Large intestine (tissue), 12 donors: ENCODE measurements at places on chromosomes 5 and 9.

DNA sequence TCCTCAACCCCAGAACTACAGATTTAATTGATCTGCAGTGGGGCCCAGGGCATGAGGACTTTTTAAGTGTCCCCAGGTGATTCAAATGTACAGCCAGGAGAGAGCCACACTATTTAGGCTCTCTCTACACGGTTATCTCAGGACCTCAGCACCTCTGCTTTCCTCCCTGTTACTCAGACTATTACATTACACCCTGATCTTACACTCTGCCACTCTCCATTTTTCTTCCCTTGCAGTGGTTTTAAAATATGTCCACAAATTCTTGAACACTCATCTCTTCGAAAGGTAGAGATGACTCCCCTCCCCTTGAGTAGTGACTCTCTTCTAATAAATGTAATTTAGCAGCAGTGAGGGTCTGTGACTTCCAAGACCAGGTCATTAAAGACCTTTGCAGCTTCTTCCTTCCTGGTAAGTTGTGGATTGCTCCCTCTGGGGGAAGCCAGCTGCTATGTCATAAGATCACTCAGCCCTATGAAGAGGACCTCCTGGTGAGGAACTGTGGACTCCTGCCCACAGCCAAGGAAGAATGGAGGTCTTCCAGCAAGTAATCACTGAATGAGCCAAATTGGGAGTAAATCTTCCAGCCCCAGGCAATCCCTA, 87.5 kb upstream of the SSBP2 start:
- peak; percentile 32 for DNase-seq

DNA sequence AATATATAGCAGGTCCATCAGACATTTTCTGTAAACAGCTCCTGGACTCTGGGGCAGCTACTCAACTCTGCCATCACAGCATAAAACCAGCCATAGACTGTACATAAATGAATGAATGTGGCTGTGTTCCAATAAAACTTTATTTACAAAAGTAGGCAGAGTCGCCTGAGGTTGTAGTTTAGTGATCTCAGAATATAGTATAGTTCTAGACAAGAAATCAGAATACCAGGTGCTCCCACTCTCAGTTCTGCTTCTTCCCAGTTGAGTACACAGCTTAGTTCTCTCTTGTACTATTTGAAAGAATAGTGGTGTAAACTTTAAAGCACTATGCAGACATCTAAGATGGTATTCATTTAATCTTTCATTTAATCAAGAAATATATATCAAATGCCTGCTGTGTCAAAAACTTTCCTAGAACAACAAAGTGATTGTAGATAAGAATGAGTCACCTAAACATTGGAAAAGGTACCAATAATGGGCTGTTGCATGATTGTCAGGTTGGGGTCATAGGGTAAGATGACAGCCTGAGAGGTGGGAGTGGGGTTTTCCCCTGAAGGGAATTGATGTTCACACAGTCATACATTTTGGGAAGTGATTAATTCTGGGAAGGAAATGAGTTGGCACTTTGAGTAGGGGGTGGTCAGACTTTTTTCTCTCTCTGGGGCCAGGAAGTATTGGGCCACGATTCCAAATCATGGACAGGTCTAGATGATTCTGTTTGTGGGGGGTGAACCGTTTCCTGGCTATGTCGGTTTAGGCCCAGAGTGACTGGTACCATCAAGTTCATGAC, 37.0 kb downstream of the TNFSF8 start:
- no peak for DNase-seq

GRCh38 chr5:177271113-177271512, 32.4 kb downstream of the RAB24 start:
- DNase-seq, result no peak

DNA sequence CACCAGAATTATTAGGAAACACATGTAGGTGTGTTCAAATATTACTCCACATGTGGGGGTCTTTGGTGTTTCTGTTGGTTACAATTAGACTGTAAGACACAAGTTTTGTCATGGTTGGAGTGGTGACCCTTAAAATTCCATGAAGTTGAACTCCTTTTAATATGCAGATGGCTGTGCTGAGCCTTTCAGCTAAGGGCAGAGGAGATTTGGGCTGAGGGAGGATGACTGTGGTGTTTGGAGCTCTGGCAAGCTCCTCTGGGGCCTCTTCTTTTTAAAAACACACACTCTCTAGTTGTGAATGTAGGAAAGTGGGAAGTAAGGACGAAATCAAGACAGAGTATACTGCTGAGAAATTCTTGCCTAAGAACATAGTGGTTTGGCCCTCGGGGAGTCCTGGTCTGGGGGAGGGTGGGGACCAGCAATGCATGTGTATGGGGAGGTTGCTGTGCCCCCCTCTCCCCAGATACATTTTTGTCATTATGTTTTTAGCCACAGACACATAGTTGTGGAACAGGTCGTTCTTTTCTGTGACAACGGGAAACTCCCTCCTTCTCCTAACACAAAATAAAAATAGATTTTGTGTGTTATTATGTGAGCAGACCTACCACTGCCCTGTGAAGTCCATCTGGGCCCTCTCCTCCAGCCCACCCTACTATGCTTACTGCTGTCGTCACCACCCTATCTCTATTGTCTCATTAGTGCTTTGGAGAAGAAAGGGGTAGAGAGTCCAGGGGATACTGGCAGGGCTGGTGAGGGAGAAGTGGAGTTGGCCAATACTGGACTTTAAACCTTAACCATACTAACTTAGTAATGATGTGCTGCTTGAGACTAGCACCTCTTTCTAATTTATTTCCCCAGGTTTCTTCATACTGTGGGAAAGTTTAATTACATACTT, 10.0 kb downstream of the SMARCA2 start:
- DNase-seq, result no peak

GRCh38 chr5:159067201-159067600, 32.5 kb downstream of the EBF1 start:
- DNase-seq, result no peak

GRCh38 chr9:91690540-91691249, 259.3 kb downstream of the ROR2 start:
- no peak for DNase-seq

- DNase-seq, result no peak
Measured at GRCh38 chr9:137233143-137233980, 2.7 kb downstream of the SLC34A3 start.

DNA sequence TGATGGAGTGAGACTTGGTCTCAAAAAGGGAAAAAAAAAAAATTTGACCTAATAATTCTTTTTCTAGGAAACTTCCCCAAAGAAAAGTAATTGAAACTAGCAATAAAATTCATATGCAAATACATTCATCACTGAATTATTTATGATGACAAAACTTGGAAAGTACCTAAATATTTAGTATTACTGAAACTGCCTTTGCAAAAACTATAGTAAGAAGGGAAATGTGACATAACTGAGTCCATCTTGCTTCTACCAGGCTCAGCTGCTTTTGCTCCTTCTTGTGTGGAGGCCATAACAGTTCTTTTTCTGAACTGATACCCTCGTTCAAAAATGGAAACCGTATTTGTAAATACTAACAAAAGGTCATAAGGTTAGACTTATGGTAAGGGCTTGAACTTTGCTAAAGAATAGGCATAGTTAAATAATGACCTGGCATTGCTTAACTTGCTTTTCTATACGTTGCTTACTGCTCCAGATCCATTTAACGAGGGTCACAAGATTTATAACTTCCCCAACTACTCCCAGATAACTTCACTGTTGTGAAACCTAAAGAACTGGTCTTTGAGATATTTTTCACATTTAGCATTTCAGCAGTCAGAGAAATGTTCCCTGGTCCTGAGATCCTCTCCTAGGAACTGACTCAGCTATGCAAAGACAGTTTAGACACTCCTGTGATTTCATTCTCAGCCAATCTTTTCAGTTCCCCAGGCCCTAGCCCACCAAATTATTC, 68.4 kb downstream of the CFAP95 start:
- DNase-seq, result no peak

DNA sequence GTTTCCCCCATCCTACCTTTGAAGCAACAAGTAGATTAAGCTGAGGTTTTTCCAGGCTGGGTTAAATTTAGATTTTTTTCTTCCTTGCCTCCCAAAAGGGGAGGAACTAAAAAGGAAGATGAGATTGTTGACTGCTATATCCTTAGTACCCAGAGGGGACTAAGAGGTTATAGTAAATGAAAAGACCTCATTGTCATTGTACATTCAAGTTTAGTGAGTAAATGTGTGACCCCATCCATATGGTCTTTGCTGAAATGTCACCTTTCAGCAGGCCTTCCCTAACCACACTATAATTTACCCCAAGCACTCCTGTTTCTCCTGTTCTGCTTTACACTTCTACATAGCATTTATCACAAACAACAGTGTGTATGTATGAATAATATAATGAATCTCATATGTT, 35.8 kb upstream of the CHD1 start:
- DNase-seq, result no peak

DNA sequence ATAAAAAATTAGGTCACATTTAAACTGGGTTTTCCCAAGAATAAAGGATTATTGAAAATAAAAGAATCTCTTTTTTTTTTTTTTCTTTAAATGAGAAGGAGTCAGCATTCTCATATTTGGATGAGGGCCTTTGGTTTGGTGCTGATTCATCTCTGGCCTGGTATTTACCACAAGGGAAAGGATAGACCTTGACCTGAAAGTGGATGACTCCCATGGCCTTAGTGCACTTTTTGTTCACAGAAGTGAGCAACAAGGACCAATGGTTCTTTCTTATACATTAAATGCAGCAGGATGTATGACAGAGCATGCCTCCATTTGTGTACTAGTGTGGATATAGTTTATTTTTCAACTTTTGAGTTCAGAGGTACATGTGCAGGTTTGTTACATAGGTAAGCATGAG, 6.9 kb downstream of the YTHDC2 start:
- no peak for DNase-seq

- DNase-seq, result no peak
Measured at GRCh38 chr5:63931836-63932235, 30.4 kb downstream of the HTR1A start.

GRCh38 chr9:133683586-133684120, 47.5 kb downstream of the DBH start:
- DNase-seq, result peak; percentile 42

GRCh38 chr5:17221843-17222636, 4.6 kb downstream of the BASP1 start:
- DNase-seq, result no peak

DNA sequence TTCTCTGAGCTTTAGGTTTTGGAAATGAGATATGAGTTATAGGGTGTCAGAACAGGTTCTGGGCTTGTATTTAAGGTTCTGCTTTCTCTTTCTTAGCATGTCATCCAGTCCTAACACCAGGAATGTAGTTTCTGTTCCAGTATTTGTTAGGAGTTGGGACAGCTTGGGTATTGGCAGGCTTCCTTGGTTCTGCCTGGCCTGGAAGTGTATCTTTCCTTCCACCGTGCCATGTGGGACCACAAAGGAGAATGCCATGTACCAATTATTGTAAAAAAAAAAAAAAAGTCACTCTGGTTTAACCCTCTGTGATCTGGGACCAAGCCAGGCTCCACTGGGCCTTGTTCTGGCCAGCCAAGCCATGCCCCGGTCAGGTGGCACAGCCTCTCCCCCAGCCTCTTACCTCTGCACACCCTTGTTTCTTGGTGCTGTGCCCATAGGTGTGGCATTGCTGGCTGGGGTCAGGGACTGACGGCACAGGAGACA, 47.8 kb downstream of the ARHGAP26 start:
- no peak for DNase-seq

DNA sequence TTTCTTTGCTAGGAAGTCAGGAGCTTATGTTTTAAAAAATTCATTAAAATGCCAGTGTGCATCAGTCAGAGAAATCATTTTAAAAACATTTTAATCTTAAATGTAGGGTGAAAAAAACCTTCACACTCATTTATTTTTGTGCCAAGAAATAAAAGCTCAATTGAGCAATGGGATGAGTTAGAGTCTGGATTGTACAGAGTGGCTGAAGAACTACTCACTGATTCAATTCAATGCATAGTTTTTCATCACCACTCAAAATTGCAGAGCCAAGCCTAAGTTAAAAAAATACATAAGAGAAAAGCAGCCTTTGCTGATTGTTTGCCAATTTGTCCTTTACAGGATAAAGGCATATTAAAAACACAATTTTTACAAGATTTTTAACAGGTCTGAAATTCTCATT, 168.2 kb upstream of the DMRTA1 start:
- DNase-seq, result no peak
